Sigmoid colon (tissue), 7 donors: ENCODE measurements at places on chromosomes 2 and 18. TPM values are rescaled to one million over a fixed set of nuclear protein-coding genes. Genes with fewer than 3 reads are reported as not detected.

UPP2 gene
- total RNA-seq, result not detected

IGFBP2 gene
- total RNA-seq, result 6.3 TPM

WNT10A gene
- total RNA-seq, result not detected

PHLPP1 gene
- total RNA-seq, result 8.3 TPM

MRO gene
- 0.49 TPM for total RNA-seq

EGR4 gene
- not detected for total RNA-seq

DNA sequence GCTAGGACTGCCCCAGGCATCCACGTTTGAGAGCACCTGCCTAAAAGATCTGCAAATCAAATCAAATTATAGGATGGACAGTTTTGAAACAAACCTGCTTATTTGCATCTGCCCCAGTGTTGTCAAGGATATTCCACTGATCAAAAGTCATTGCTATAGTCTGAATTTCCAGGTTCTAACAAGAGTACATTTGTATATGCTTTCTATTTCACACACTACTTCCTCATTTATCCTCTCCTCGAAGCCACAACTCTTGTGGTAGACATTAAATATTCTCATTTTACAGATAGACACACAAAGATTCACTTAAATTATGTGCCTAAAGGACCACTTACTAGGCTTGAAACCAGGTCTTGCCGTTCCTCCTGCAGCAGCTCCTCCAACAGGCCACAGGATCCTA is 11.9 kb upstream of the TET3 start:
- no peaks in the 10 kb centered on the region for H3K27me3 ChIP-seq
- DNase-seq, result no peak
- H3K4me1 ChIP-seq, result no peaks in the 10 kb centered on the region
- no peaks in the 10 kb centered on the region for H3K36me3 ChIP-seq
- H3K4me3 ChIP-seq, result no peak overlapping the region

GRCh38 chr2:227207573-227207972 is 43.1 kb downstream of the COL4A3 start:
- H3K4me3 ChIP-seq, result no peak overlapping the region
- no peaks in the 10 kb centered on the region for H3K27me3 ChIP-seq
- H3K36me3 ChIP-seq, result no peaks in the 10 kb centered on the region
- H3K4me1 ChIP-seq, result no peaks in the 10 kb centered on the region

DNA sequence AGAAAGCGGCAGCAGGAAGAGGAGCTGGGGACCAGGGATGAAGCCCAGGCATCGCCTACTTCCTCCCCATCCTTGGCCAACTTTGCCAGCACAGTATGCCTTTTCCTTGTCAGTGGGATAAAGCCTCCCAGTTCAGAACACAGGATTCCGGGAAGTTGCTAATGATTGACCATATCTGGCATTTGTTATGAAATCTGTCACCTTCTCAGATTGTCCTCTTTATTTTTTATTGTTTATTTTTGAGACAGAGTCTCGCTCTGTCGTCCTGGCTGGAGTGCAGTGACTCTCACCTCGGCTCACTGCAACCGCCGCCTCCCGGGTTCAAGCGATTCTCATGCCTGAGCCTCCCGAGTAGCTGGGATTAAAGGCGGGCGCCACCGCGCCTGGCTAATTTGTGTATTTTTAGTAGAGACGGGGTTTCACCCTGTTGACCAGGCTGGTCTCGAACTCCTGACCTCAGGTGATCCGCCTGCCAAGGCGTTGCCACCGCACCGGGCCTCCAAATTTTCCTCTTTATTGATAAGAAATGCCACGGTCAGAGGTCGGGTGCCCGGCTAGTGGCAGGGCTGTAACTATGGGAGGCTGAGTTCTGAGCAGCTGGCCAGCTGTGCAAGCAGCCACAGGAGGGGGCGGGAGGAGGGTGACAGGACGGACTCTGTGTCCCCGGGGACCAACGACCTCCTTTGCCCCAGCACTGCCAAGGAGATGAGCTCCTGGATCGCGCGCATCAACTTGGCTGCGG is 24.4 kb downstream of the PSD4 start:
- H3K4me3 ChIP-seq, result peak overlapping the region; percentile 43
- H3K27me3 ChIP-seq, result no peaks in the 10 kb centered on the region
- no peaks in the 10 kb centered on the region for H3K36me3 ChIP-seq
- H3K4me1 ChIP-seq, result no peaks in the 10 kb centered on the region
- peak overlapping the region; percentile 42 for H3K27ac ChIP-seq

DNA sequence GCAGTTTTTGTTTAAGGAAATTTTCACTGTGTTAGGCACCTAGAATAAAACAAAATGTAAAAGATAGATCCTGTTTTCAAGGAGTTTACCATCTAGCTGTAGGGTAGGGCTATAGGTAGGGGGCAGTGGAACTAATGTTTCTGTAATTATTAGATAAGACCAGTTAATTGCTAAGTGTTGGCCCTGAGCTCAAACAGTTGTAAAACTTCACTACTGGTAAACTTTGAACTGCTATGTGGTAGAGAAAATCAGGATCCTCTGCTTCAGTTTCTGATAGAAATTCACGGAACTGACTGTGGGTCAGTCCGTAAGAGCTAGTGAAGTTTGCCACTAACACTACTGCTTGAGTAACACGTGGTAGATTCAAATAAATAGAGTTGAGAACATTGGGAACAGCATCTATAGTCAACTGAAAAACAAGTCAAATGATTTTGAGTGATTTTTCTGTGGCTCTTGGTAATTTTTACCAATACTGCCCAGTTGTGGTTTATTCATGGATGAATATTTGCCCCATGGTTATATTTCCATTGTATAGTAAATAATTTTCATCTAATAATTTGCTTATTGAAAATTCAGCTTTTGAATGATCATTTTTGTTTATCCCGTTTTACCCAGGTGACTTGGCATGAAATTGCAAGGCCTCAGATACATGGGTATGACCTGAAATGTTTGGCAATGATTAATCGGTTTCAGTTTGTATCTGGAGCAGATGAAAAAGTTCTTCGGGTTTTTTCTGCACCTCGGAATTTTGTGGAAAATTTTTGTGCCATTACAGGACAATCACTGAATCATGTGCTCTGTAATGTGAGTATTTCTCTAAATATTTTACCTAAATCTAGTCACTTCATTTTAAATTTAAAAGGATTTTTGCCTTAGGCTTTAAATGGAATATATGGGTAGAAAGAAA is 26.4 kb downstream of the ELP2 start:
- no peak overlapping the region for H3K4me3 ChIP-seq
- no peak for DNase-seq
- no peaks in the 10 kb centered on the region for H3K27me3 ChIP-seq
- H3K4me1 ChIP-seq, result peaks cover 5% of the 10 kb centered on the region
- H3K36me3 ChIP-seq, result peaks cover 18% of the 10 kb centered on the region
- no peak overlapping the region for H3K27ac ChIP-seq

DNA sequence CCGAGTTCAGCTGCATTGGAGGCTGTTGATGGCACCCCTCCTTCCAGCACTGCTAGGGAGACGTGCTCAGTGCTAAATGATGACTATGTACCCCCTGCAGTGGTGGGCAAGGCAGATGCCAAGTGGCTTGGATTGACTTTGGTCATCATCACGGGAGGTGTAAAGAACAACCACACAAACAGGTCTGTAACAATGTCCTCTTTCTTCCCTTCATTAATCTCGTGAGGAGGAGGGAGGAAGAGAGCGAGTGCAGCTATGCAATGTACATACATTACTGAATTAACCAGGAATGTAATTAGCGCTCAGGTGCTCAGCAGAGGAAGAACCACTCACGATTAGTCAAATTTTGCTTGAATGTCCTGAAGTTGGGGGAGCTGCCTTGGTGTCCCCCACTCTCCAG is 173.9 kb upstream of the SKOR2 start:
- no peaks in the 10 kb centered on the region for H3K27me3 ChIP-seq
- H3K4me1 ChIP-seq, result no peaks in the 10 kb centered on the region
- DNase-seq, result no peak
- H3K4me3 ChIP-seq, result no peak overlapping the region

GRCh38 chr2:181594322-181594721 is 62.6 kb downstream of the CERKL start:
- no peak overlapping the region for H3K4me3 ChIP-seq
- H3K4me1 ChIP-seq, result no peaks in the 10 kb centered on the region
- DNase-seq, result no peak
- H3K27me3 ChIP-seq, result no peaks in the 10 kb centered on the region
- no peak overlapping the region for H3K27ac ChIP-seq

DNA sequence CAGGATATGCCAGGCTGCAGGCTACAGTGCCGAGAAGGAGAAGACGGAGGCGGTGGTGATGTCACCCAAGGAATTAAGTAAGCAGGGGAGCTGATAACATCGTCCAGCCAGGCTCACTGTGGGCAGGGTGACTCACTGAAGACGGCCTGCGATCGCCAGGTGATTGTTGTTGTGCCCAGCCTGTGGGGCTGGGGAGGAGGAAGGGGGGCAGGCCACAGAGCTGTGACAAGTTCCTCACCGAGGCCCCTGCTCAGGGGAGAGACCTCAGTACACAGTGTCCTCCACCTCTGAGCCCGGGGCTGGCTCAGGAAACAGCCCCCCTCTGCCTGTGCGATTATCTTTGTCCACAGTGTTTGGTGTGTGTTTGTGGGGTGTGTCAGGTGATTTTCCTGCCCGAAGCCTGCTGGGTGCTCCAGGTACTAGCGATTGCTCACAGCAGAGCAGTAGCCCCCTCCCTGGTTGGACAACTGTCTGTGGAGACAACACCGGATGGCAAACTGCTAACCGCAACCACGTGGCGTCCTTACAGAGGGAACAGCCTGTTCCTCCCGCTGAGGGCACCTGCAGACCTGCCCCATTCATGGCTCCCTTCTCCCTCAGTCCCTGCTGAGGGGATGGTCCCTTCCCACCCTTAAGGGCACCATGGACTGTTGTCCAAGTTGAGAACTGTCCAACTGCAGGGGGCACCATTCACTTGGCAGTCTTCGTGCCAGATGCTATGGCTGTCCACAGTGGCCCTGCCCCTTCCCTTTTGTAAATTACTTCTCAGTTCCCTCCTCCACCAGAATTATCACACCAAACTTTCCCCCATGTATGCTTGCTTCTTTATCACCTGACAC is 95.1 kb downstream of the ZFP36L2 start:
- no peak overlapping the region for H3K4me3 ChIP-seq
- H3K27ac ChIP-seq, result peak overlapping the region; percentile 70
- peaks cover 16% of the 10 kb centered on the region for H3K4me1 ChIP-seq

GRCh38 chr18:22253676-22254075 is 84.3 kb downstream of the GATA6 start:
- no peaks in the 10 kb centered on the region for H3K27me3 ChIP-seq
- no peak overlapping the region for H3K27ac ChIP-seq
- no peaks in the 10 kb centered on the region for H3K36me3 ChIP-seq
- no peak for DNase-seq
- no peak overlapping the region for H3K4me3 ChIP-seq
